ENCODE measurements at places on chromosomes 6 and 20.
A peak's percentile ranks its signal among the peaks of the same experiment; 100 is the strongest.

- DNase-seq: no peak
These were observed 191.8 kb downstream of the TMEM200A start for GRCh38 chr6:130557481-130558112.

DNA sequence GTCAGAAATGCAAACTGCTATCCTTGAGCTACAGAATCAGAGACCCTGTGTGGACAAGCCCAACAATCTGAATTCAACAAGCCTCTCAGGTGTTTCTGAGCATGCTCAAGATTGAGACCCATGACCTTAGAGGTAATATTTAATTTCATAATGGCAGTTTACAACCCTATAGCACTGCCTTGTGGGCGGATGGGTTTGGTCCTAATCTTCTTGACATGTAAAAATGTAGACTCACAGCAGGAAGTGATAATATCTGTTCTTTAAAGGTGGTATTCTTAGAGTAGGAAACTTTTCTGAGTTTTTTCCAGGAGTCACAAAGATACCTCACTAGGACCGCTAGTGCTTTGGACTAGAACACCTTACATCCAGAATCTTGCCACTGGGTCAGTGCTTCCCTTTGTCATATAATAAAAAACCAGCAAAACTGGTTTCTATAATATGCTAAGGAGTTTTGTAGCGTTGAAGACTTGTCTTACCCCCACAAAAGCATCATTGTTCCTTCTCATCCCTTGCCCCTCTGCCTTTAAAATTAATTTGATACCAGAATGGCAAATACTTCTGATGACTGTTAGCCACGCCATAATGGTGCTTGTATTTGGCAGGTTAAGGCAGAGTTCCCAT lies 52.6 kb downstream of the E2F3 start:
- DNase-seq: no peak

DNA sequence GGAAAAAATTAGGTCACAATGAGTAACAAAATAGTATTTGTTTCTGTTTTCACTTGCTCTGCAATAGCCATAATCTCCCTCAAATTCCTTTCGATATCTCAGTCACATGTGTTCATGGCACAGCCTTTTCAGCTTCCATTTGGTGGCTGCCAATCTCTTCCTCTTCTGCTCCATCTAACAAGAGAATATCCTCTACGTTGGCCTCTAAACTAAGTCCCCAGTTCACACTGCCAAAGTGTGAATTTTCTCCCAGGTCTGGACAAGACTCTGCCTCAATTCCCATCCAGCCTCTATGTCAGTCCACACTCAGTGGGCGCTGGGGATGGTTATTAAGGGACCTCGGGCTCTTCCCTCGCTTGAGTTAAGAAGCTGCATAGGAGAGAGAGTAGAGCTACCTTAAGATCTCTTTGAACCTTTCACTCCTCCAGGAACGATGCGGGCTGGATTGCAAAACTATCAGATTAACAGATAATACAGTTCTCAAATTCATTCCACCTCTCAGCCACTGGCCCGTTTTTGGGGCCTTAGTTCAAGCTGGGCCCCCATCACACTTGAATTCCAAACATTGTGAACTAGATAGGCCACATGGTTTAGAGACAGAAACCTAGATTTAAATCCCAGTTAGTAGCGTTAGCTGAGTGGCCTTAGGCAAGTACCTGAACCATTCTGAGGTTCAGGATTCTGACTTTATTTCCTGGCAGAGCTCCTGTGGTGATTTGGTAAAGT lies 250.2 kb upstream of the QKI start:
- DNase-seq: no peak

- DNase-seq: no peak
These were observed 125.0 kb downstream of the MAP3K4 start for GRCh38 chr6:161116554-161116953.

GRCh38 chr6:41984623-41985022 lies 43.0 kb upstream of the CCND3 start:
- DNase-seq: no peak

- DNase-seq: peak; percentile 24
These were observed 138.0 kb downstream of the THBS2 start for GRCh38 chr6:169115632-169116031.

DNA sequence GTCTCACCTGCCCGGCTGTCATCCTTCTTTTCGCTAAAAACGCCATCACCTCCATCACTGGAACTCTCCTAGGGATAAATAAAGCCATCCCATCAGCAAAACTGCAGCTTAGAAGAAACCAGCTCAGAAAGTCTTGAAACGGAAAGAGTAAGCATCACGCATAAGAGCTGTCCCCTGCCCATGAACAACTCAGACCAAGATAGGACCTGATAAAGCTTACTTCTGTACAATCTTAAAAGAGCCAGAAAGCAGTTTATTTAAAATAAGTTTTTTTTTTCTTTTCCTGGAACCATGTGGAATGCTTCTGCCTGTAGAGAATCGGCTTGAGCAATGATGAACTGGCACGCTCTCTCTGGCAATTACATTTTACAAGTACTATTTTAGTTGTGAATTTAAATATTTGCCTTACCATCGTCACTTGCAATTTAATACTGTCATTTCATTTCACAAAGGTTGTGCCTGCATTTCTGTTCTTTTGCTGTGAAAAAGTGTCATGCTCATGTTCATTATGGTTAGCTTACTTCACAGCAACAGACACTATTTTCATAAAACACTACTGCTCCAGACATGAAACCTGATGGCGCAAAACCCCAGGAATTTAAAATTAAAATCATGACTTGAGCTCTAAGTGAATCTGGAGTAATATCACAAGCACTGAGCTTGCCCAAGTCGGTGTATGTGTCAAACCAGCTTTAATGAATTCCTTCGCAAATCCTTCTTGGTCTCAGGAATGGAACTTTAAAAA lies 59.6 kb upstream of the EMILIN3 start:
- no peak for DNase-seq

DNA sequence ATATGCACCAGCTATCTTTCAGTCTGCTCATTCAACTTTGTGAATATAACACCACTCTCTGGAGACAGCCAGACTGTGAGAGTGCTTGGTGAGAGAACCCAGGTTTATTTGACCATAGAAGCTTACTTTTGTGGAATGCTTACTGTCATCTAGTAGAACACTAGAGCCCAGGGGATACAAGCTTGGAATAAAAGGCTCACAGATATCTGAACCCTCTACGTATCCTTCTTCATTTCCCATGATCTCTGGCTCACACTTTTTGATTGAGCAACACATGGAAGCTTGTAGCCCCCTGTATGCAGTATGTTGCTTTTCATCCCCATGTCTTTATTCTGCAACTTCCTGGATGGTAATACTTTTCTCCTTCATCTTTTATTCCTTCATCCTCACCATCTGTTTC lies 835.3 kb upstream of the CITED2 start:
- DNase-seq: no peak

DNA sequence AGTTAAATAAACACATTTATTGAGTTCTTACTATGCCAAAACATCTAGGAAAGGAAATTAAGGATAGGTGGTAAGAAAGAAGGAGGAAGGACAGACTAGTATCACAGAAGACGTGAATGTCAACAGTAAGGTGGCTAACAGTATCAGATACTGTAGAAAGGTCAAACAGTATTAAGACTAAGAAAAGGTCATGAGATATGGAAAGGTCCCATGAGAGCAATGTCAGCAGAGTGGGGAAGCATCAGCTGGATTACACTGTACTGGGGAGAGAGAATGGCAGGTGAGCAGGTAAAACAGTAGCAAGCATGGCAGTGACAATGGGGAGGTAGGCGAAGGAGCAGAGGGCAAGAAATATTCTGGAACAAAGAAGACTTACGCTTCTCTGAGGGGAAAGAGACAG lies 18.0 kb downstream of the GLO1 start:
- no peak for DNase-seq

GRCh38 chr20:57038608-57039440 lies 227.6 kb downstream of the BMP7 start:
- DNase-seq: no peak

DNA sequence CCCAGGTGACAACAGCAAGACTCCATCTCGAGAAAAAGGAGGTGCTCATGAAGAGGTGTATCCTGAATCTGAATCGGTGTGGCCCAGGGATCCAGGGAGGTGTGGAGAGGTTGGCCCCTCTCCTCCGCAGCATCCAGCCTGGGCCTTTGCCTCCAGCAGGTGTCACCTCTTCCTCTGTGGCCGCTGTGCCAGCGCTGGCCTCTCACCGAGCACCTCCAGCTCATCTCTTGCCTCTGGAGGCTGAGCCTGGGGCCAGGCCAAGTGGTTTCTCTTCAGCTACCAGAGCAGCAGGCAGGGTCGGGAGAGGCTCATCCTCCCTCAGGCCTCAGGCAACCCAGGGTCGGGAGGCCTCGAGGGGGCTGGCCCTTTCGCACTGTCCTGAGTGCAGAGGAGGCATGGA lies 1.2 kb upstream of the COL20A1 start:
- DNase-seq: no peak

- peak; percentile 58 for DNase-seq
These were observed 79.6 kb downstream of the CEP57L1 start for GRCh38 chr6:109174916-109175315.

DNA sequence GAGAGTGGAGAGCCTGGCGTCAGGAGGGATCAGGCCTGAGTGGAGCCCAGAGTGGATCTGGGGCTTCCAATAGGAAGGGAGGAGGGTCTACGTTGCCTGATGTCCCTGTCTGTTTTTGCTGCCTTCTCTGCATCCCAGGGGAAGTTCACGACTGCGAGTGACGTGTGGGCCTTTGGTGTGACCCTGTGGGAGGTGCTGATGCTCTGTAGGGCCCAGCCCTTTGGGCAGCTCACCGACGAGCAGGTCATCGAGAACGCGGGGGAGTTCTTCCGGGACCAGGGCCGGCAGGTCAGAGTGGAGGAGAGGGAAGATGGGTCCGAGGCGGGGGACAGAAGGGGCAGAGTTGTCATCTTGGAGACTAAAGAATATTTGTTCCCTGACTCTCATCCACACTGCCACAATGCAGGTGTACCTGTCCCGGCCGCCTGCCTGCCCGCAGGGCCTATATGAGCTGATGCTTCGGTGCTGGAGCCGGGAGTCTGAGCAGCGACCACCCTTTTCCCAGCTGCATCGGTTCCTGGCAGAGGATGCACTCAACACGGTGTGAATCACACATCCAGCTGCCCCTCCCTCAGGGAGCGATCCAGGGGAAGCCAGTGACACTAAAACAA lies 9.2 kb upstream of the GTF2H4 start:
- no peak for DNase-seq

DNA sequence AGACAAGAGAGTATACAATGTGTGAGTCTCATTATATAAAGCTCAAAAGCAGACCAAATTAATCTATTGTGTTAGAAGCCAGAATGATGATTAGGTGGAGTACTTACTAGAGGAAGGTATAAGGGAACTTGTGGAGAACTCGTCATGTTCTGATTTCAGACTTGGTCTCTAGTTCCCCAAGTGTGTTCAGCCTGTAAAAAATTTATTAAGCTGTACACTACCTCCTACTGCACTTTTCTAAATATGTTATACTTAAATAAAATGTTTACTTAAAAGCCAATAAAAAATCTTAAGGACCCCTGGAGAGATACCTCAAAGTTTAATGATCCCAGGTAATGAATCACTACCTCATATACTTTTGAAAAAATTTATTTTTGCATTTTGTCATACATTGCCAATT lies 130.4 kb upstream of the PLCB4 start:
- no peak for DNase-seq

GRCh38 chr6:25635886-25636317 lies 16.1 kb upstream of the SCGN start:
- no peak for DNase-seq

GRCh38 chr6:105382496-105382895 lies 20.4 kb downstream of the PREP start:
- no peak for DNase-seq

- DNase-seq: no peak
These were observed 98.8 kb upstream of the NXT1 start for GRCh38 chr20:23251779-23252178.

DNA sequence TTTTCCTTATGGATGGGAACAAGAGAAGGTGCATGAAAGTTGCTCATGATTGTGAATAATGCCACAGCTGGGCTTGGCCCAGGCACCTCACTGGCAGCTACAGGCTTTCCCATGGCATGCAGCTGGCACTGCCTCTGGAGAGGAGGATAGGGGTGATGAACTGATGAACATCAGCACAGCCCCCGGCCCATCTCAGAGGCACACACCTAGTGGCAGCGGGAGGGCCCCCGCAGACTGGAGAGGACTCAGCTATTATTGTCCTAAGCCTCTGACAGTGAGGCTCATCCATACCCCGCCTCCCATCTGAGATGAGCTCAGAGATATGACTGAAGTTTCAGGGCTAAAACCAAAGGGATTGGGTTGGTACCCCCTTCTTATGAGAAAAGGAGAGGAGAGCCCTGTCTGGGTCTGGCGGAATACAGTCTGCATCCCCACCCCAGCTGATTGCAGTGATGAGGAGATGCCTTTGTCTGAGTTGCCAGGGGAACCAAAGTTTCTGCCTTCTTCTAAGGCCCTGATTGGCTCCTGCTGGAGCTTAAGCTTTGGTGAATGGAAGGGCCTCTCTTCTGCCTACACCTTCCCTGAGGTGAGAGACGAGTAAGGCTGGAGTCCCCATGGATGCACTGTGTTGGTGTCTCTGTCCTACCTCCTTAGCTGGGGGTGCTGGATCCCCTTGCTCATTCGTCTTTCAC lies 27.6 kb upstream of the EPB41L1 start:
- no peak for DNase-seq

GRCh38 chr6:157323966-157324300 lies 614 bp upstream of the TMEM242 start:
- peak; percentile 90 for DNase-seq

DNA sequence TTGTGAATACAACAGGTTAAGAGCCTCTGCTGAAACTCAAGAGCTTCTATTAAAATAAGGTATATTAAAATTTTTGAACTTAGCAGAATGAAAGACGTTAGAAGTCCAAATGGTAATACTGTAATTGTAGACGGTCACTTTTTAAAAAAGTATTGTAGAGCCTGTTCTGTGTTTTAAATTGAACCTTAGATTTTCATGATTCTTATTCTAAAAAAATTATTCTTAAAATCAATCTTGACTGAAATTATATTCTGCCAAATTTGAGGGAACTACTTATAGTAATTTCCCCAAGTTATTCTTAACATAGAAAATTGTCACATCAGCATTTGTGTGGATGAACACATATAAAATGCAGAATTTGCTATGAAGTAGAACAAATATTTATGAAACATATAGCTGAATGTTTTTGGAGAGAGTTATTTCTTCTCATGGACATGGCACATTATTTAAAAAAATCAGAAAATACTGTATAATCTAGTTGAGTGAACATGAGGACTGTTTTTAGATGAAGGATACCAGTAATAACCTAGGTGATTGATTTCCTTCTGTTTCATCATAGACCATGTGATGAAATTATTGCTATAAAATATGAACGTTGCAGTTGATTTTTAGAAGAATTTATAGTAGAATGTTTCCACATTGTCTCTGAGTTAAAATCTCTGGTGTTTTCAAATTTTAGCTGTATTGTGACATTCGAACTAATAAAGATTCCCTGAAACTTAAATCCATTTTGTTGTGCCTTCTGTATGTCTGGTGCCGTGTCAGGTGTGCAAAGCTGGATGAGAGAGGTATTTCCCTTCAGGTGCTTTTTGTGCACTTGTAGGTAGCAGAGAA lies 2.8 kb downstream of the TBPL1 start:
- DNase-seq: no peak

Measured in iris pigment epithelial cell (primary cell).